ENCODE measurements at places on chromosomes 3 and 15.
A peak's percentile ranks its signal among the peaks of the same experiment; 100 is the strongest.

- no peak for DNase-seq
Measured at GRCh38 chr15:85780225-85780985, 14.3 kb downstream of the KLHL25 start.

- DNase-seq: no peak
Measured at GRCh38 chr15:101099183-101099582, 152.7 kb downstream of the CHSY1 start.

DNA sequence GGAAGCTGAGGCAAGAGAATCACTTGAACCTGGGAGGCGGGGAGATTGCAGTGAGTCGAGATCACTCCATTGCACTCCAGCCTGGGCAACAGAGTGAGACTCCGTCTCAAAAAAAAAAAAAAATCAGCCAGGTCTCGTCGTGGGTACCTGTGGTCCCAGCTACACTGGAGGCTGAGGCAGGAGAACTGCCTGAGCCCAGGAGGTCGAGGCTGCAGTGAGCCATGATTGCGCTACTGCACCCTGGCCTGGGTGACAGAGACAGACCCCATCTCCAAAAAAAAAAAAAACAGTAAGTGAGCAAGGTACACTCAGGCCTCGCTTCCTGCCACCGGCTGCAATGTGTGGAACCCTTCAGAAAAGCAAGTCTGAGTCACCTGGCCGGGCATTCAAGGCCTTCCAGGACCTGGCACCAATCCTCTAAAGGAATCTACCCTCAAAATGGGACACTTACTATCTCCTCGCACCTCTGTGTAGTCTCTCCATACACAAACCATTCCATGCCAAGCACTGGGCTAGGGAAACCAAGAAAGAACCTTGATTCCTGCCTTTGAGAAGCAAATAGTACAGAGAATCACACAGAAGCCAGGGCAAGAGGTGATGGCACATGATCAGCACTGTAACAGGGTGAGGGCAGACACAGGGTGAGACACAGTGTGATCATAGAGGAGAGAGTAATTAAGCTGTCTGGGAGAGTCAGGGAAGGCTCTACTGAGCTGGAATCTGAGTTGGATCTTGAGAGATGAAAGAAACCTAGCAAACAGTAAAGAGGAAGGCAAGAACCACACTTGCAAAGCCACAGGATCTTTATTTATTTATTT is 9.7 kb downstream of the SCAMP2 start:
- no peak for DNase-seq

DNA sequence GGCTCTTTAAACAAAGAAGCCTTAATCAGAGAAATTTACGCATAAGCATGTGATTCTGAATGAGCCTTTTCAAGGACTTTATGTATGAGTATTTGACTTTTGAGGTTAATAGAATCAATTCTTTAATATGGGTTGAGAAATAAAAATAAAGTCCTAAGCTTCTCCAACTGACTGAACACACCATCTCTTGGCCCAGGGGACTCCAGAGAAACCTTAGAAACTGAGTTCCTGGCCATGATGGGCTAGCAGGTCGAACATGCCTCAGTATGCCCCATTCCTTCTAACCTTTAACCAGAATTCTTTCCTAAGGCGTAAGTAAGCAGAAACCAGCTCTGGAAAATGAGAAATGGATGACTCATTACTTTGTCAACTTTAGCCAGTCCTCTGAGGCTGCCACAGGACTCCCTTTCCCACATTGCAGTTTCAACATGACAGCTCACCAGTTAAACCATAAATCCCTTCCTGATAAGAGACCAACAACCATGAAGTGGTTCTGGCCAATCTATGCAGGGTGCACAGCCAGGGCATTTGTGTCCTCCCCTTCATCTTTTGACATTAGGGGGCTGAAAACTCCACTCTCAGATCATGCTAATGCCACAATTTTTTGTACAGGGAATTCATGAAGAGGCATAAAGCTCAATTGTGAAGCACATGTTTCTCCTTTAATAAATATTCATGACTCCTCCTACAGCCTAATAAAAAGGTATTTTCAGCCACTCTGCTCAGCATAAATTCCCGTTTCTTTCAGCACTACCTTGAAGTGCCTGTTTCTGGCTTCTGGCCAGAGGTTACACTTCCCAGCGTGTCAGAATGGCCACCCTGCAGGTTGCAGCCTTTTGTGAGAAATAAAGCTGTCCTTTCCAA is 33.3 kb downstream of the TM4SF18 start:
- peak; percentile 23 for DNase-seq

DNA sequence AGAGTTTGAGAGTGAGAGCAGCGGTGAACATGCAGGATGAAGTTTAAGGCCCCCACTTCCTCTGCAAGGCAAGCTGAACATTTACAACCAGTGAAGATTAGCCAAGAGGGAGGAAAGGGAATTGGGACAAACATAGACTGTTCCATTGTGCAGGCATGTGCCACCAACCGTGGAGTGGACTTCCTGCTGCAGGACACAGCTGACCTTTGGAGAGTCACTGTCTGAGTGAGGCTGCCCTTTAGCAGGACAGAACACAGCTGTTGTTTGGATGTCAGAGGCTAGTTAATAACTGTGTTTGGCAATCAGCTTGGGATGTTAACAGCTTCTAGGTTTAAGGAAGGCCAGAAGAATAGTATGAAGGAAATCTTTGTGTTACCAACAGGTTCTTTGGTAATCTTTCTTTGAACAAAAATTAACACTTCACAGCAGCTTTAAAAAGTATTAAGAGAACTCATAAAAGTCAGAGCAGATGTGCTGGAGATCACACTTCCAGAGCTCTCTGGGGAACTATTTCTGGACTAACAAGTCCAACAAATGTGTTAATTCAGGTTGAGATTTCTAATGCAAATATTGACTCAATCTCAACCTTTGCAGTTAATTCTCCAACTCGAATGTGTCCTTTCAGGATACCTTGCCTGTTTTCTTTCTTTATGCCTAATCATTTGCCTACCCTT is 31.4 kb downstream of the CTDSPL start:
- no peak for DNase-seq

DNA sequence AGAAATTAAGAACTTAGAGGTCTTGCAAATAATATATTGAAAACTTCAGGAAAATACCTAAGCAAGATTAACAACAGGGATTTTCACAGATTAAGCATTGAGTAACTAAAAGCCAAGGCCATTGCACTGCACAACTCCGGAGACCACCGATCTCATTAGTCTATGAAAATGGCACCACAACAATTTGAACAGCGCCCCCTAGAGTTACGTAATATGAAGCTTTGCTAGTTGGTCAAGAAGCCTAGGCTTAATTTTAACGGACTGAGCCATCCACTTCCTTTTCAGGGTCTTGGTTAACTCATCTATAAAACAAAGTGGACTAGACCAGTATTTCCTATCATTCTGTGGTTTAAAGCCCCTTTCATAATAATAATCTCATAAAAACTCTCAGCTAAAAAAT is 24.8 kb downstream of the TMEM212 start:
- no peak for DNase-seq

DNA sequence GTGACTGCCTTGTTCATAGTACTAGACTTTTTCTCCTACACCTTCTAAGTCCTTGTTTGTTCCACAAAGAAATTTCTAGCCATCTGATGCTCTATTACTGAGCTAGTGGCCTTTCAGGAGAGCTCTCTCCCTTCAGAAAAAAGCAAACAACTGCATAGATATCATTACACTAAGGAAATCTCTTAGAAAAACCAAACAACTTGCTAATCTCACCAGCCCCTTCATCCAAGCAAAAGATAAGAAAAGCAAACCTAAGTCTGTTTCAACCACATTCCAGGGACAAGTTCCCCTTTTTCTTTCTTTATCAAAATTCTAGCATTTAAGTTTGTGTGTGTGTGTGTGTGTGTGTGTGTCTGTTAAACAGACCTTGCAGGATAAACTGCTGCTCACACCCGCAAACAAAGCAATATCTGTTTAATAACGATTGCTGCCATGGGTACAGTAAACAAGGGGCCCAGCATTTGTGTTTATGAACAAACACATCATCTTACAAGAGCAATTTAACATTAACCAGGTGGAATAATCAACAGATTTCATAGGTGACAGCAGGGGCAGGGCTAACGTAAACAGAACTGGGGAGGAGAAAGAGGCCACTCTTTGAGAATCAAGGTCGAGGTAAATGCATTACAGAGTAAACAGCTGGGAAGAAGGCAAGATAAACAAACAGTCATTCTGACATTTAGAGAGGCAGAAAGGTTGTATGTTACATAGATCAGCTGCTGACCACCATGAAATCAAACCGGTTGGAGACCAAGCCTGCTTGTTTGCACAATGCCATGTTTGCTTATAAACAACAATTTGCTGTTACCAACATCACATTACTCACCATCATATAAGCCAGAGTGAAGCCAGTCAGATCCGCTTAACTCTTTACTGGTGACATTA is 375.1 kb downstream of the FOXP1 start:
- no peak for DNase-seq

Data from 8988T (cell line).